ENCODE measurements at places on chromosomes 1 and 21.

DNA sequence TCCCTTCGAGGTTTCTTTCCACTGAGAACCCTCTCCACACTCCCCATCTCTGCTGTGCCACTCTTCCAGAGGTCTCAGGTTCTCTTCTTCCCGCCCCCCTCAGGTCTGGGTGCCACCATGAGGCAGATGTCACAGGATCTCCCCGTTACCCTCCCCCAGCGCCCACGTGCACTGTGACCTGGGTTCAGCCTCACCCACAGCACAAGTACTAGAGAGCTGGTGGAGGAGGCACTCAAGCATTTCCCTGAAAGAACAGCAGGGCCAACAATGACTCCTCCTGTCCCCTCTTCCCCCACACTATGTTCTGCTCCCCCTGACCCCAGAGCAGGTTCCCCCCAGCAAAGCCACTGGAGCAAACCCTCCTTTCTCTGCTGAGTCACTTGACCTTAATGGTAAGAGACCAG, 14.3 kb downstream of the PLEKHA6 start:
- no peak overlapping the region for H3K4me3 ChIP-seq
- no peaks in the 10 kb centered on the region for H3K4me1 ChIP-seq
- no peak overlapping the region for H3K27ac ChIP-seq
- no peaks in the 10 kb centered on the region for H3K36me3 ChIP-seq
- no peaks in the 10 kb centered on the region for H3K27me3 ChIP-seq
- DNase-seq = no peak

DNA sequence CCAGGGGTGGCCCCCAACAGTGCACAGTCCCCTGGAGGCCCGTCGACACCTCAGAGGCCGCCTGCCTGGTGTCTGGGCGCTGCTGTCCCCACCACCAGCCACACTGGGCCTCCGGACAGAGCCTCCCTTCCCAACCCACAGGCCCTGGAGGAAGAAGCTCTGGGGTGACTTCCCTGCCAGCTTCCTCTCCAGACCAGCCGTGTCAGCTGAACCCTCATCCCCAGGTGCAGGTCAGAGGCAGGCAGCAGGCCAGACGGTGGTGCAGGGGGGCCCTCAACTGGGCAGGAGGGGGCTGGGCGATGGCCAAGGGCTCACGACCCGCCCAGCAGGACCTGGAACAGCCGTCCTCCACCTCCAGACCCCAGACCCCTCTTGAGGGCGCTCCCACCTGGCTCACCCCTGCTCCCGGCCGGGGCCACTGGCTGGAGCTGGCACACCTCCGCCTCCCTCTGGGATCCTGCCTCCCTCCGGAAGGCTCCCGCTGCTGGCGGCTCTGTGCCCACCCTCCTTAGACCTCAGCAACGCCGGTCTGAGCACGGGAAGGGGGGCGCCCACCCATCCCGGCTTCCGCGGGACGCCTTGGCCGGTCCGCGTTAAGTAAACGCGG, 520 bp downstream of the TNFRSF18 start:
- H3K27me3 ChIP-seq = no peaks in the 10 kb centered on the region
- DNase-seq = no peak
- H3K4me1 ChIP-seq = peaks cover 4% of the 10 kb centered on the region
- H3K27ac ChIP-seq = no peak overlapping the region
- H3K36me3 ChIP-seq = no peaks in the 10 kb centered on the region

DNA sequence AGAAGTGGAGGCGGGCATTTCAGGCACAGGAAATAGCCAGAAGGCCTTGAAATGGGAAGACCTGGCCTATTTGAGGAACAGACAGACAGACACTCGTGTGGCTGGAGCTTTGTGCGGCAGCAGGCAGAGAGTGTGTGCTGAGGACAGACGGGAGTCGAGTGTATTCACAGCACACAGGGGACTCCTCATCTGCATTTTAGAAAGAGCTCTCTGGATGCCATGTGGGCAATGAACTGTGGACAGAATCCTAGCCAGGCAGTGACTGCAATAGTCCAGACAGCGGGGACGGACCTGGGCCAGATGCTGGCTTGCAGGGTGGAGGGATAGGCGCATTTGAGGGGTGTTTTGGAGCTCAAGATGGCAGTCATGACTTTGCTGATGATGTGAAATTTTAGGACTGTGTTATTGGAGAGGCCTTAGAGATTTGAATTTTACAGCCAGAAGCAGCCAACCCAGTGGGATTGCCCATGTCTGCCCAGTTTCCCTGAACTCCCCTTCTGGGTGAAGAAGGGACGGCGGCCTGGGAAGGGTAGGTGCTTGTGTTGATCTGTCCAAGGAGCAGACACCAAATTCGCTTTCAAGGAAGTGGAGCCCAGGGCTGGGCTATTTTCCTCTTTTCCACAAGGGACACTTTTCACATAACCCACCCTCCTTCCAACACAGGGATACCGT, 43.7 kb downstream of the CHAF1B start:
- no peak overlapping the region for H3K27ac ChIP-seq
- H3K36me3 ChIP-seq = no peaks in the 10 kb centered on the region
- DNase-seq = no peak
- no peaks in the 10 kb centered on the region for H3K27me3 ChIP-seq

DNA sequence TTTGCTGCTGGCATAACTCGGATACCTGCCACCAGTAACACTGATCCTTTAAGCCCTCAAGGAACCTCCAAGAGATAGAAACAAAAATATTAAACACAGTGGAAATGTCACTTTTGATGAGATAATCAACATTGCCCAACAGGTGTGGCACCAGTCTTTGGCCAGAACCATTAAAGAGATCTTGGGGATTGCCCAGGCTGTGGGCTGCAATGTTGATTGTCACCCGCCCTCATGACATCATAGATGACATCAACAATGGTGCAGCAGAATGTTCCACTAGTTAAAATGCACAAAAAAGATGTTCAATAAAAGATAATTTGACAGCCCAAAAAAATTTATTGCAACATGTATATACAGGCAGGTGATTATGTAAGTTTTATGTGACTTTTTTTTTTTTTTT, 20.2 kb upstream of the ZMYM1 start:
- H3K36me3 ChIP-seq = no peaks in the 10 kb centered on the region
- H3K4me1 ChIP-seq = no peaks in the 10 kb centered on the region
- no peak overlapping the region for H3K4me3 ChIP-seq
- H3K27ac ChIP-seq = no peak overlapping the region

GRCh38 chr1:45945426-45945825, 142.0 kb downstream of the MAST2 start:
- H3K36me3 ChIP-seq = no peaks in the 10 kb centered on the region
- no peaks in the 10 kb centered on the region for H3K27me3 ChIP-seq
- no peak for DNase-seq
- H3K4me1 ChIP-seq = no peaks in the 10 kb centered on the region

DNA sequence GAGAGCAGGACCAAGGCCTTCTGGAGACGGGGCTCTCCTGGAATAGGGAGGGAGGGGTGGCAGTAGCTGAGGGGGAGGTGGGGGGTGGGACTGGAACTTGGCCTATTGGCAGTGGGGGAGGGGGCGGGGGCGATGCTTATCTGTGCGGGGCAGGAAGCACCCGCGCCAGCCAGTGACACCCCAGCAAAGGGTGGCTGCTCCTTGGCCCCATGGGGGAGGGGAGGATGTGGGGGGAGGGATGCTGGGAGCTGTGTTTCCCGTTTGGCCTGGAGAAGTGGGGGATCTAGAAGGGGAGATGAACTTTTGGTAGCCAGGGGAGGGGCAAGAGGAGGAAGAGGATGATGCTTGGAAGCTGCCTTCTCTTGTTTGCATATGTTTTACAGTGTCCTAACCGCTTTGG, 11.0 kb downstream of the ZBTB7B start:
- no peak for DNase-seq
- H3K4me3 ChIP-seq = no peak overlapping the region
- H3K27me3 ChIP-seq = no peaks in the 10 kb centered on the region
- H3K4me1 ChIP-seq = peaks cover 44% of the 10 kb centered on the region
- H3K27ac ChIP-seq = peak overlapping the region; percentile 30

All from prostate gland (tissue), 2 donors.